PC-9 (cell line): ENCODE measurements at places on chromosomes 2 and 18. TPM values are rescaled to one million over a fixed set of nuclear protein-coding genes. Genes with fewer than 3 reads are reported as not detected.

CD8B gene
- not detected in 2 replicates for total RNA-seq

SH3YL1 gene
- 84.7 and 102 TPM in 2 replicates for total RNA-seq

GPN1 gene
- 37.3 and 45.1 TPM in 2 replicates for total RNA-seq

ECEL1 gene
- total RNA-seq = not detected in 2 replicates

FAM124B gene
- 0.17 and 0.60 TPM in 2 replicates for total RNA-seq

TFCP2L1 gene
- total RNA-seq = 4.6 and 7.0 TPM in 2 replicates

CENPA gene
- 43.6 and 48.8 TPM in 2 replicates for total RNA-seq

LANCL1 gene
- total RNA-seq = 33.4 and 33.7 TPM in 2 replicates

RNF152 gene
- 0.20 TPM in 1 of 2 replicates, not detected in the other for total RNA-seq

TIGD1 gene
- total RNA-seq = 12.7 and 14.7 TPM in 2 replicates

PSTPIP2 gene
- total RNA-seq = not detected in 2 replicates

MOGAT1 gene
- 0.35 and 0.65 TPM in 2 replicates for total RNA-seq

HOXD8 gene
- total RNA-seq = 0.39 and 0.50 TPM in 2 replicates

DAPL1 gene
- not detected in 2 replicates for total RNA-seq

LYG2 gene
- not detected in 2 replicates for total RNA-seq

CFAP221 gene
- total RNA-seq = not detected in 2 replicates

LONRF2 gene
- total RNA-seq = not detected in 2 replicates

ACTR3 gene
- 220 and 222 TPM in 2 replicates for total RNA-seq
